ENCODE measurements at places on chromosomes 6 and 20.
A peak's percentile ranks its signal among the peaks of the same experiment; 100 is the strongest.

DNA sequence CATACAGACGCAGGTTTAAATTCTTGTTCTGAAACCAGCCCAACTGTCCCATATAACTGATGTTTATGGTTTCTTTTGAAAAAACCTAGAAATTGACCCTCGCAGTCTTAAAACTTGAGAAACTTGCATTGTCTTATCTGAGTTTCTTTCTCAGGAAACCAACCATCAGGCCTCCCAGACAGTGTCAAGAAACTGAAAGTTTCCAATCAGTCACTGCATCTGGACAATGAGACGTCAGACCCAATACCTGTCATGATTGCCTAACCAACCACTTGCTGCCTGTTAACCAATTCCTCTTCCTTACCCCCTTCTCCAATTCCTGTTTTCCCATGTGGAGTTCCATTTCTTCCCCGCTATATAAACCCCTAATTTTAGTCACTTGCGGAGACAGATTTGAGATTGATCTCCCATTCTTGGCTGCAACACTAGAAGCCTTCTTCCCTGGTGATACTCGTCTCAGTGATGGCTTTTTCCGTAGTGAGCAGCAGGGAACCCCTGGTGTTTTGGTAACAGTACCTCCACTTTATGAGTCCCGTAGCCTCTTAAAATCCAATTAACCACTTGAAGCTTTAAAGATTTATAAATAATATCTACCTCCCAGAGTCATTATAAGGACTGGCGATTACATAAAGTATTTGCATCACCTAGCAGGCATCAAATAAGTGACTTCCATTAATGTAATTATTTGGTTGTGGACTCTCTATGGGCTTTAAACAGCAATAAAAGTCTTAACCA, 49.3 kb downstream of the GPR63 start:
- peak; percentile 84 for DNase-seq

- no peak for DNase-seq
Observed at GRCh38 chr6:150536835-150537234, 62.9 kb upstream of the PLEKHG1 start.

DNA sequence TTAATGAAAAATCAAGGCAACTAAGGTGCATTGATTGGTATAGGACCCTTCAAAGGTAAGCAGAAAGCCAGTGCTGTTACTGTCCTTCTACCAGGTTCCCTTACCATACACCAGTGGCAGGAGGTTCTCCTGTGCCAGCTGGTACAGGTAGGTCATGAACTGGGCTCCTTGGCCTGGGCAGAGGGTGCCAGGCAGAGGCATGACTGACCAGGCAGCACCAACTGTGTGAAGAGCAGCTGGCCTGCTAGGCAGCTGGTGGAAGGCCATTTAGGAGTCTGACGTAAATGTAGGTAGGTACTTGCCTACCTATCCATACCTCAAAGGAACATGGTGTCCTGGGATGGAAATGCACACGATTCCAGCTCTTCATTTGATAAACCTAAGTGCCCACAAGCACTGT, 23.3 kb downstream of the PCNA start:
- no peak for DNase-seq

DNA sequence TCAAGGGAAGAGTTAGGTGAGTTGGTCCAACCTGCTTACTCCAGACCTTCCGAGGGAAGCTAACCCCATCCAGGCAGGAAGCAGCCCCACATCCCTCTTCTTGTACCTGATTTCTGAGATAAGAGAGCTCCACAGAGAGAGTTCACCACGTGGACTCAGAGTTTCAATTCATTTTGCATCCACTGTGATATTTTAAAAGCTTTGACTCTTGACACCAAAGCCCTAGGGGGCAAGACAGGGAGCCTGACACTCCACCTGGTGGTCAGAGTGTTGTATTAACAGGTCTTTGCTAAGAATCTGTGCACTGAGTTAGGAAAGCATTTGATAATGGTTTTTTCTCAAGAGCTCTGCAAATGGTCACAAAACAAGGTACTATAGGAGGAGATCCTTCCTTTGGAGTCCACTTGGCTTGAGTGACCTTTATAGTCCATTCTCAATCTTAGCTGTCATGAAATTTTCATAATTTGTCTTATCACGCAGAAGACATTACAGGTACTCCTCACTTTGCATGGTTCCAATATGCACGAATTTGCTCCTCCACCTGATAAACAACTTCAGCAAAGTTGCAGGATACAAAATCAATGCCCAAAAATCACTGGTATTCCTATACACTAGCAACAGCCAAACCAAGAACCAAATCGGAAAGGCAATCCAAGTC, 56.2 kb upstream of the RIPOR2 start:
- peak; percentile 33 for DNase-seq

- DNase-seq = no peak
Observed at GRCh38 chr6:11633741-11634509, 96.4 kb downstream of the TMEM170B start.

- DNase-seq = no peak
Observed at GRCh38 chr6:93412452-93412851, 6.9 kb downstream of the EPHA7 start.

DNA sequence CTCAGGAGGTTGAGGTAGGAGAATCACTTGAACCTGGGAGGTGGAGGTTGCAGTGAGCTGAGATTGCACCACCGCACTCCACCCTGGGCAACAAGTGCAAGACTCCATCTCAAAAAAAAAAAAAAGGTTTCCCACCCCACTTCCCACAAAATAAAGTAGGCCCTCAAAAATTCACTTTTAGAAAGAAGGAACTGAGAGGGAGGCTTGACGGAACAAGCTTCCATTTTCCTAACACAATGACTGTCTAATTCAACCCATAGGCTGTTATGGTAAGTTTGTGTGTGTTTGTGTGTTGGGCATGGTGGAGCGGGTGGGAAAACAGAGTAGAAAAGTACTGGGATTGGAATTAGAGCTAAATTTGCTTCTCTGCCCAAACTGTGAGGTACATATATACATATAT, 98.4 kb upstream of the MAN1A1 start:
- DNase-seq = no peak

DNA sequence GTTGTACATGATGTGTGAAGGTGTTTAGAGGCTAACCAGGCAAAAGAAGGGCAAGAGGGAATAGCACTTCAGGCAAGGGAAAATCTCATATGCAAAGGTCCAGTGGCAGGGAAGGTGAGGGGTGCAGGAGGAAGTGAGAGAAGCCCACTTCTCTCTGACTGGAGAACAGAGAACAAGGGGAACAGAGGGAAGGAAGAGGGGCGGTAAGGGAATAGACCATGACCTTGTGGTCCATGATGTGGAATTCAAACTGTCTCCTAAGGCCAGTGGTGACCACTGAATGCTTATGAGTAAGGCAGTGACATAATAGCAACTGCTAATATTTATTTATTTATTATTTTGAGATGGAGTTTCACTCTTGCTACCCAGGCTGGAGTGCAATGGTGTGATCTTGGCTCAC, 20.6 kb upstream of the SLC9A8 start:
- no peak for DNase-seq

DNA sequence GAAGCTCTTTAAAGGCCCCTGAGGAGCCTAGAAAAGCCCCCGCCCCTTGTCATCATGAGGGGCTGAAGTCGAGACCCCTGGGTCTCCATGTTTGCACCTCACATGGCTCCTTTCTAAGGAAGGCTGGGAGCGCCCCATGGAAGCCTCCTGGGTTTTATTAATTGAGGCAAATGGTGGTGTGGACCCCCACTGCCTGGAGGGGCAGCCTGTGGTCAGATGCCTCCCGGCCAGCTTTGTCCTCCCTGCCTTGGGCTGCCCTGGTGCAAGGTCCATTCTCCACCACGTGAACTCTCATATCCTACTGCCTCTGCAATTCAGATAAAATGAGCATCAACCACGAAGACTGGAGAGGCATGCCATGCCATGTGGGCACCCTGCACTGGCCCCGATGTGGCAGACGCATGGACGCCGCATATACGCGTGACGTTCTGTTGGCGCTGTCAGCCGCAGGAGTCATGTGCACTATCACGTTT, 295.5 kb downstream of the TAF4 start:
- no peak for DNase-seq

GRCh38 chr6:144033816-144034735, 26.0 kb upstream of the PLAGL1 start:
- no peak for DNase-seq

DNA sequence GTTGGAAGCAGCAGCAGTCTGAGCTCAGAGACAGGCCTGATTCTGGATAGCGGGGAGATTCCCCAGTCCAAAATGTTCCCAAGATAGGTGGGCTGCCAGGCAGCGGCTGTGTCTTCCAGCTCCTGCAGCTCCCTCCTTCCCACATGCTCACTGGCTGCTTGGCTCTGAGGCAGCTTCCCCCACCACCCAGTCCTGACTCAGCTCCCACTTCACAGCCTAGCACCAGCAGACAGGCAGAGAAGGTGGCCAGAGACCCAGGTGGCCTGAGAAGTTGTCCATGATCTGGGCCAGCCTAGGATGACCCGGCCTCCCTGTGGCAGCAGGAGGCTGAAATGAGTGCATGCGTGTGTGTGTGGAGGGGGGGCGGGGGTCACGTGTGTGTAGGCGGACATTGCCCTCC, 94.9 kb downstream of the MDGA1 start:
- no peak for DNase-seq

DNA sequence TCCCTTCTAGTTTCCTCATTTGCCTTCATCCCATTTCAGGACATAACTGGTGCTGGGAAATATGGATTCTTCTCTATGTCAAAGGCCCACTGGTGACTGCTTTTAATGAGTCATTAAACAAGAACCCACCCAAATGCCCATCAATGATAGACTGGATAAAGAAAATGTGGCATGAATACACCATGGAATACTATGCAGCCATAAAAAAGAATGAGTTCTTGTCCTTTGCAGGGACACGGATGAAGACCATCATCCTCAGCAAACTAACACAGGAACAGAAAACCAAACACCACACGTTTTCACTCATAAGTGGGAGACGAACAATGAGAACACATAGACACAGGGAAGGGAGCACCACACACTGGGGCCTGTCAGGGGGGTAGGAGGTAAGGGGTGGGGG, 310.7 kb downstream of the ESR1 start:
- no peak for DNase-seq

DNA sequence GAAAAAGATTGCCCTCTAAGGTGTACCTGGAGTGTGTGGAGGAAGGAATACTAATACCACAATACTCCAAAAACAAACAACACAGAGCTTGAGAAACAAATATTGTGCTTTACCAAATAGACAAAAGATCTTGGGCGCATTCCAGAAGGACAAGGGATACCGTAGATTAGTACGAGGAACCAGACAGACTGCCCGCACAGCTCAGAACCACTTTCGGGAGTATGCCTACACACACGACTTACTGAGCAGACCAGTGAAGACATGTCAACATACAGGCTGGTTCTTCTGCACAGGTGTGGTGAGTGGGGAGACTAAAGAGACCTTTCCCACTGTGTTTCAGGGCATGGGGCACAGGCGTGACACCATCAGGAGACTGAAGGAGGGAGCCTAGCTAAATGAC, 15.8 kb upstream of the FOXQ1 start:
- no peak for DNase-seq

DNA sequence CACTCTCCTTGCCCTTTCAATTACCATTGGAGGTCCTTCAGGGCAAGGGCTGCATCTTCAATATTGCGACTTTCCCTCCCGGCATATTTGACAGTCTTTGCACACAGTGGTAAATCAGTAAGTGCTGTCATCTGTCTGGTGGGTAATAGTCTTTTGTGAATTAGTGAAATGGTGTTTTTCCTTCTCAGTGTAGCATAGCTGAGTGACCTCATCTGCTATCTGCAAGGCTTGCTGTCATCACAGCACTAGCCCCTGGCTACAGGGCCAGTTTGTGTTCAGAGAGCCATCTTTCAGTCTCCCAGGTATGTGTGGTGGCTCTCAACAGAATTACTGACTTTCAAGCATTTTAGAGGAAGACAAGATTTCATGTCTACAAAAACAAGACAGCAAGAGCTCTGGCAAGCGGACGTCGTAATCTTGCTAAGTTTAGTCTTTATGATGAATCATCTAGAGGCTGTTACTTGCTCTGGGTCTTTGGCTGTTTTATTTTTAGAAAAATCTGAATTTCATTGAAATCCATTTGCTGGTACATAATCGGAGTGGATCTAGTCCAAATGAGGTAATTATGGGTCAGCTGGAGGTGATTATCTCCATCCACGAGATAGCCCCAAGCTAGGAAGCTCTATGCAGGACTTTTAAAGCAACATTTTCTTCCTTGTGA, 528.9 kb downstream of the EPM2A start:
- no peak for DNase-seq

GRCh38 chr6:122122202-122122601, 277.2 kb upstream of the HSF2 start:
- no peak for DNase-seq

DNA sequence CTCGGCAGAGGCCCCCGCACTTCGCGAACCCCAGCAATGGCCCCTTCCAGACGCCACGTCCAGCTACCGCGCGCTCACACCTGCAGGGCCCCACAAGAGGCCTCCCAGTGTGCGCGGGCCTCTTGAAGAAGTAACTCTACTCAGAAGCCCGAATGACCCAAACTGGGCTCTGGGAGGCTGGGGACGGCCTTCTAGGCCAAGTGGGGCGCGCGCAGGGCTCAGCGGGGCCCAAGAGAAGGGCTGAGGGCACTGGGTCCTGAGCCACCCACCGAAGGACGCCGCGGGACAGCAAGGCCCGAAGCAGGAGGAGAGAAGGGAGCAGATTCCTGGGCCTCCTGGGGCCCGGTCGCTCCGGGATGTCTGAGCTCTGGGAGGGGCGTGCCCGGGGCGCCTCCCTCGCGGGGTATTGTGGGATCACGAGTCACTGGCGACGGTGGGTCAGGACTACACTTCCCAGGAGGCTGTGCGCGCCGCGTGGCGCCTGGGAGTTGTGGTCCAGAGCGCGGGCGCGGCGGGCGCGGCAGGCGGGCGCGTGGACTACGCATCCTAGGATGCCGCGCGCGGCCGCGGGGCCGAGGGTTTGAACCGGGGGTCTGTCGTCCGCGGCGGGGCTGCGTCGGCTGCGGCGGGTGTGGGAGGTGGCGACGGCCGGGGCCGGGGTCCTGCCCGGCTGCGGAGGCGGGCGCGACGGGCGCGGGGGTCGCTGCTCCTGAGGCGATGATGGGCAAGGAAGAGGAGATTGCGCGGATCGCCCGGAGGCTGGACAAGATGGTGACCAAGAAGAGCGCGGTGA, at the start of gene TCEA2:
TCEA2 (plus strand) TSS at position 603 of the 793 bp plus-strand sequence; CDS start at position 718, 115 bp downstream.
- DNase-seq = peak; percentile 58

GRCh38 chr20:34491226-34491931, 24.8 kb upstream of the DYNLRB1 start:
- no peak for DNase-seq

- DNase-seq = no peak
Observed at GRCh38 chr6:49855221-49855620, 11.1 kb downstream of the CRISP1 start.

- peak; percentile 55 for DNase-seq
Observed at GRCh38 chr6:10413850-10414738, 780 bp downstream of the TFAP2A start.

- no peak for DNase-seq
Observed at GRCh38 chr6:42025066-42025844, 25.1 kb upstream of the TAF8 start.

GRCh38 chr20:13422637-13423036, 201.6 kb downstream of the ISM1 start:
- no peak for DNase-seq

Data from NCI-H748 treated with DMSO at 0.1 percent for 48 hours (cell line).